ENCODE measurements at places on chromosomes 3 and 15.

GRCh38 chr3:110391640-110392395, 679.8 kb upstream of the NECTIN3 start:
- DNase-seq = peak; percentile 29

DNA sequence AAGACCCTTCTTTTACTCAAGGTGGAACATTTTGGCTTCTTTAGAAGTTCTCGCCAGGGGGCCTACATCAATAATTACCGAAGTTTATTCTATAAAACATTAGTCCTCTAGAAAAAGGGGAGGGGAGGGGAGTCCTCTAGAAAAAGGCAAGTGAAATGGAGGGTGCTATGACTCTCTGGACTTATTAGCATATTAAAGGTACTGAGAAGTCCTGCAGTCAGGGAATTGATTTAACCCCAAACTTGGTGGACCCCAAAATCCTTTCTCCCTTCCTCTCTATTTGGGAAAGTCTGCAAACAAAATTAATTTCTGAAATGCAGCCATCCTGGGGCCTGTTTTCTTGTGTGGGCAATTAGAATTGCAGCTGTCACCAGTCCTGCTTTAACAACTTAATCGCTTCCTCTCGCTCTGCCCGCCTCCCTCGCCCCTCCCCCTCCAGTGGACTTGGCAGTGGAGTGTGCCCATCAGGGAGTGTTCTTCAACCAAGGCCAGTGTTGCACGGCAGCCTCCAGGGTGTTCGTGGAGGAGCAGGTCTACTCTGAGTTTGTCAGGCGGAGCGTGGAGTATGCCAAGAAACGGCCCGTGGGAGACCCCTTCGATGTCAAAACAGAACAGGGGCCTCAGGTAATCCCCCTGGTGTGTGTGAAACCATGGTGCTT, 18.9 kb upstream of the LRRK1 start:
- DNase-seq = no peak

- peak; percentile 66 for DNase-seq
These were observed 8.6 kb upstream of the NR2F2 start for GRCh38 chr15:96321639-96322535.

GRCh38 chr3:69218079-69218478, 95.7 kb upstream of the LMOD3 start:
- DNase-seq = no peak

GRCh38 chr3:13563911-13564310, 15.0 kb downstream of the FBLN2 start:
- DNase-seq = no peak

All from astrocyte of the spinal cord (primary cell).